ENCODE measurements at places on chromosomes 1 and 21. TPM values are rescaled to one million over a fixed set of nuclear protein-coding genes. Genes with fewer than 3 reads are reported as not detected.

DNA sequence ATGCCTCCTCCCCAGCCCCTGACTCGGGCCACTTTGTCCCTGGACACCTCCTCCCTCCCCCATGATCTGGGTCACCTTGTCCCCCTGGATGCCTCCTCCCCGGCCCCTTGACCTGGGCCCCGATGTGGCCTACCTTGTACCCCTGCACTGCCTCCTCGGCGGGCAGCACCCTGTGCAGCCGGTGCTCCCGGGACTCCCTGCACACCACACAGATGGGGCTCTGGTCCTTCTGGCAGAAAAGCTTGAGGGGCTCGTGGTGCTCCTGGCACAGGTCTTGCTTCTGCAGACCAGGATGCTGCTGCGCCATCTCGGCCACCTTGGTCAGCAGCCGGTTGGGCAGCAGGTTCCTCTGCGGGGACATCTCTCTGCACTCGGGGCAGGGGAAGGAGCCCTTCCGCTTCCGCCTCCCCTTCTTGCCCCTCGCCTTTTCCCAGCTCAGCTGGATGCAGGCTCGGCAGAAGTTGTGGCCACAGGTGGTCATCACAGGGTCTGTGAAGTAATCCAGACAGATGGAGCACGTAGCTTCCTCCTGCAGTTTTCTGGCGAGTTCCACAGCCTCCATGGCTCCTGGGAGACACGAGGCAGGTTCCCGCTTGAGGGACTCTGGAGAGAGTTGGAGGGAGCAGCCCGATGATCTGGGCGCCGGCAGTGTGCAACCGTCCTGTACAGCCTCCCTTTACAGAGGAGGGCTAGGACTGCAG, 2.0 kb downstream of the TRIM17 start:
- no peak for DNase-seq

DNA sequence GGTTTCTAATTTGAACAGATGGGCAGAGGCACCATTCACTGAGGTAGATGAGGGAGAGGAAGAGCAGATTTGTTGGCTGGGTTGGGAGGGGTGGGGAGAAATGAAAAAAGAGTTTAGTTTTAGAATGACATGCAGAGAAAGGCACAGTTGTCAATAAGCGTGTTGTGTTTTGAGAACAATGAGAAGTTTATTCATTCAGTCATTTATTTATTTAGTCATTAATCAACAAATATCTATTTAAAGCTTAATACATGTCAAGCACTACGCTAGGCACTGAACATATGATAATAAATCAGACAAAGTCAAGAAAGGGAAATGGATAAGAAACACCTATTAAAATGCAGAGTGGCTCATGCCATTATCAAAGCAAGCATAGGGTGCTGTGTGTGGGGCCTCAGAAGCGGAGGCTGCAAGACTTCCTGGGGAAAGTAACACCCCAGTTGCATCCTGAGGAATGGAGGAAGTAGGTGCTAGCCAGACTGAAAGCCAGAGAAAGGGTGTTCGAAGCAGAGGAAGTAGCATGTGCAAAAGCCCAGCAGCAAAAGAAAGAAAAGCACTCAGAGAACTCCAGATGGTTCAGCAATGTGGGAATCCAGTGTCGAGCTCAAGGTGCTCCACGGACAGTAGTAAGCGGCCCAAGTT, 114.1 kb downstream of the RNF220 start:
- no peak for DNase-seq

DNA sequence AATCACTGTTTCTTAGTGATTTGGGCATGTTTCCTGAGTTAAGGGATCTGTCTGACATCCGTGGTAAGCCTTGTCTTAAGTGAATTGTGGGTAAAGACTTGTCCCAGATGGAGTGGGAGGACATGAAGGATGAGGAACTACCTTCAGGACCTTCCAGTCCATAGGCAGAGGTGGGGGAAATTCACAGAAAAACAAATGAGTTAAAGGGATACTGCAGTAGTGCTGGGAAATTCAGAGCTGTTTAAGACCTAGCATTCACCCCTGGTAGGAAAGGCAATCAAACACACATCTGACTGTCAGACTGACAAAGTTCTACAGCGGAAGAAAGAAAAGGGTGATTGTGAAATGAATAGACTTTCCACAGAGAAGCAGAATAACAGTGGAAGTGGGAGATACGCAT, 3.0 kb downstream of the GNAT2 start:
- DNase-seq: no peak

- DNase-seq: no peak
These were observed 62.4 kb downstream of the ERI3 start for GRCh38 chr1:44292651-44293050.

GRCh38 chr1:59928996-59929395, 2.4 kb upstream of the CYP2J2 start:
- no peak for DNase-seq

- no peak for DNase-seq
These were observed 26.6 kb upstream of the CASZ1 start for GRCh38 chr1:10823000-10823401.

- DNase-seq: no peak
These were observed 16.3 kb upstream of the NUP210L start for GRCh38 chr1:154171223-154171583.

- no peak for DNase-seq
These were observed 64.0 kb upstream of the COA6 start for GRCh38 chr1:234309243-234309597.

The TSACC gene
- 0.69 TPM for total RNA-seq

The CHODL gene
- 0.14 TPM for total RNA-seq

The CCDC190 gene
- total RNA-seq: not detected

Data from epithelial cell of proximal tubule (primary cell).